ENCODE measurements at places on chromosomes 1 and 21. TPM values are rescaled to one million over a fixed set of nuclear protein-coding genes. Genes with fewer than 3 reads are reported as not detected.

The SMPDL3B gene
- 73.6 TPM for total RNA-seq

The LIN28A gene
- not detected for total RNA-seq

The PRMT2 gene
- total RNA-seq: 46.9 TPM

GRCh38 chr1:95124342-95124741, 7.2 kb downstream of the TLCD4 start:
- DNase-seq: no peak

GRCh38 chr1:158016651-158017335, 23.3 kb downstream of the KIRREL1 start:
- no peak for DNase-seq

GRCh38 chr1:10529091-10529490, 54.3 kb downstream of the PEX14 start:
- no peak for DNase-seq

GRCh38 chr1:236302941-236303340, 21.2 kb upstream of the ERO1B start:
- no peak for DNase-seq

- no peak for DNase-seq
Observed at GRCh38 chr1:199044191-199044590, 405.4 kb downstream of the PTPRC start.

GRCh38 chr1:24483441-24483840, 19.2 kb upstream of the RCAN3 start:
- DNase-seq: no peak
